ENCODE measurements at places on chromosomes 13 and 19.

DNA sequence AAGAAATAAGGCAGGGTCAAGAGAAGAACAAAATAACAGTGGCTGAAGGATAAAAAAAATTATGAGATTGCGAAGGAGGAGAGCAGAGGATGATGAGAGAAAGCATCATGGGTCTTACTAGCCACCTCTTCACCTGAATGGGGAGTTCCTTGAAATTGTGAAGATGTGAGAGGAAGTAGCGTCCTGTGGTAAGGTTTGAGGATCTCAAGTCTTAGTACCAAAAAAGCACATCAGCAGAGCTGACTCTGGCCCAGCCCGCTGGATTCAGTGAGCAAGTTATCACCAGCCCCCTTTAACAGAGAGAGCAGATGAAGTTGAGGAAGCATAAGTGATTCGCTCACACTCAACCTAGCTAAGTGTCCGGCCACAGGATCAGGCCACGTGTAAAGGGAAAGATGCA, 61.8 kb downstream of the RXFP2 start:
- no peak for DNase-seq

GRCh38 chr19:13905634-13906520, at the start of the genes BRME1 and CC2D1A:
Gene BRME1, minus strand, starts transcription at chr19:13906117. Its CDS starts 1,225 bp downstream, at chr19:13904892.
Gene CC2D1A, plus strand, starts transcription at chr19:13906201. Its CDS starts 241 bp downstream, at chr19:13906442.
- DNase-seq: peak; percentile 21

- DNase-seq: no peak
These were observed 61.6 kb downstream of the ANKRD10 start for GRCh38 chr13:110853235-110853721.

DNA sequence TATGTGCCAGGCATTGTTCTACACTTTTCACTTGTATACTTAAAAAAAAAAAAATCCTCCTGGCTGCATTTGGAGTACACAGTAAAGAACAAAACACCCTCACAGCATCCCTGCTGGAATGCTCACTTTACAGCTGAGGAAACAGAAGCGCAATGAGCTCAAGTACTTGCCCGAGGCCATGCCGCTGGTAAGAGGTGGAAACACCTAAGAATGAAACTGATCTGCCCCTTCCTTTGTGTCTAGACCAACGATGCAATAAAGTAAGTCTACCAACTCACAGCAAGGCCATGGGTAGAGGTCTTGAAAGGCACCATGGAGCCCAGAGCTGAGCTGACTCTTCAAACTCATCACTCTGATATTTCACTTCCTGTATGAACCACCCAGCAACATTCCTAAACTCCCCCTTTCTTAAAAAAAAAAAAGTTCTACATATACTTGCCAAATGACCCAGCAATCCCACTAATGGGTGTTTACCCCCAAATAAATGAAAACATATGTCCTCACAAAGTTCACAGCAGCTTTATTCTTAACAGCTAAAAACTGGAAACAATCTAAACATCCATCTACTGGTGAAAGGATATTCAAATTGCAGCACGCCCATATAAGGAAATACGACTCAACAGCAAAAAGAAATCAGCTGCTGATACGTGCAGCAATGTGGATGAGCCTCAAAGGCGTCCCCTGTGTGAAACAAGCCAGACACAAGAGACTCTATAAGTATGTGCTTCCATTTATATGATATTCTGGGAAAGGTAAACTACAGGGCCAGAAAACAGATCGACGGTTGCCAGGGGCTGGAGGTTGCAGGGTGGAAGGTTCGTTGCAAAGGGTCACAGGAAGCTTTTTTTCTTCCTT, 236.6 kb upstream of the MAB21L1 start:
- DNase-seq: peak; percentile 70

GRCh38 chr13:47044842-47045241, 148.0 kb upstream of the HTR2A start:
- no peak for DNase-seq

- no peak for DNase-seq
These were observed 435.1 kb downstream of the IRS2 start for GRCh38 chr13:109351236-109351635.

Data from AG09309 (cell line).